Type B pancreatic cell (in vitro differentiated cells): ENCODE measurements at places on chromosomes 5 and 9.

DNA sequence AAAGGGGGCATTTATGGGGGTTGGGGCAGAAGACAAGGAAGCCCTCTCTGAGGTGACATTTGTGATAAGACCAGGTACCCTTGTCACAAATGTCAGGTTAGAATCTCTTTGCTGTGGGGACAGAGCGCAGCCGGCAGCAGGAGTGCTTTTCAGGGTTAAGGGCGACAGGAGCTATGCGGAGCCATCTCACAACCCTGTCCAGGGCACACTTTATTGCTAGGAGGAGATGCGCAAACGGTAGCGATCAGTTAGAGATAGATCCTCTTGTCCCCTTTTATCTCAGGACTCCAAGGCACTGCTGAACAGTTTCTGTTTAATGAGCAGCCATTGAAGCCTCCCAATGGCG lies 438 bp upstream of the LAMC3 start:
- DNase-seq: no peak

- no peak for DNase-seq
These were observed 336.9 kb upstream of the MSX2 start for GRCh38 chr5:174387448-174387847.

- no peak for DNase-seq
These were observed 267.5 kb downstream of the GABRB2 start for GRCh38 chr5:161278739-161279660.

- DNase-seq: no peak
These were observed 125.0 kb downstream of the CEMIP2 start for GRCh38 chr9:71643330-71643729.

GRCh38 chr9:131676431-131676972 lies 63.4 kb downstream of the RAPGEF1 start:
- no peak for DNase-seq

GRCh38 chr9:114853071-114853855 lies 47.4 kb upstream of the TNFSF15 start:
- no peak for DNase-seq

DNA sequence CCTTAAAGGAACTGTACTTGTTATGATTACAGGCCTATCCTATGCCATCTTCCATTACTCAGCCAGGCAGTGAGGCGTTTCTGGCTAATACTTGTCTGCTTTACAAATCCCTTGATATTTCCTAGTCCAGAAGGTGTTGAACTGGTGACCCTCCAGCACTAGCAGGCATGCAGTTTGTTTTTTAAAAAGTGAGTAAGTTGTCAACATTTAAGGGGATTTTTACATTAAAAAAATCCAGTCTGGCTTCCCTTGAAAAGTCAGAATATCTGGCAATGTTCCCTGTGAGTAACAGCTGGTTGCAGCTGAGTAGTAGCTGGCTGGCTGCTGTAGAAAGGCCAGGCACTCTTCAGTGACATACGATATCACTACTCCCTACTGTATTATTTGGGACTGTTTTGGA lies 21.8 kb downstream of the GRIN3A start:
- no peak for DNase-seq

- DNase-seq: no peak
These were observed 54.5 kb upstream of the TAF11L2 start for GRCh38 chr5:17443333-17444130.

DNA sequence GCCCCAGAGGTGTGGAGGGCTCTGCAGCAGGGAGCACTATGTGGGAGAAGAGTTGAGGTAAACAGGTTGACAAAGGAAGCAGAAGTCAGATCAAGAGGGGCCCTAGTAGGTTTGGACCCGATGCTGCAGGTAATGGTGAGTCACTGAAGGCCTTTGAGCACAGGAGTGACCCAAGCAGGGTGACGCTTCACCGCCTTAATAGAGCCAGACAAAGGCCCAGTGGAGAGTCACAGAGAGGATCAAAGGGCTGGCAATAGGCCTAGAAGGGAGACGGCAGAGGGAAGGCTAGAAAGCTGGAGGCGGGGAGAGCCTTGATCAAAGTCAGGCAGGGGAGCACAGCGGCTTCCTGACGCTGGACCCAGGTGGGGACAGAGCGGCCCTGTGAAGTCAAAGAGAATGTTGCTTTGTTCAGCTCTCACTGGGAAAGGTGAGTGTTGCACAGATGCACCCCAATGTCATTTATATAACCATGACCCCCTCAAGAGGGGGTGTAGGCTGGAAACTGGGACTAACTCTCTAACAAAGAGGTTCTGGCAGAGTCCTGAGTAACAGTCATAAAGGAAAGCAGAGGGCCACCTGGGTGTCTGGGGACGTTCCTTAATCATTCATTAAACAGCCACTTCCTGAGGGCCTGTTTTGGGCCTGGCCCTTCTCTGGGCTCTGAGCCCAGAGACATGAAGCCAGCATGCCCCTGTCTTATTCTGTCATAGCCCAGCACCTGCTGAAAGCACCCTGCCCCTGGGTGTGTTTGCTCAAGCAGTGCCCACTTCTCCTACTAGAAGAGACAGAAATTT lies 9.8 kb upstream of the CPLX2 start:
- no peak for DNase-seq

DNA sequence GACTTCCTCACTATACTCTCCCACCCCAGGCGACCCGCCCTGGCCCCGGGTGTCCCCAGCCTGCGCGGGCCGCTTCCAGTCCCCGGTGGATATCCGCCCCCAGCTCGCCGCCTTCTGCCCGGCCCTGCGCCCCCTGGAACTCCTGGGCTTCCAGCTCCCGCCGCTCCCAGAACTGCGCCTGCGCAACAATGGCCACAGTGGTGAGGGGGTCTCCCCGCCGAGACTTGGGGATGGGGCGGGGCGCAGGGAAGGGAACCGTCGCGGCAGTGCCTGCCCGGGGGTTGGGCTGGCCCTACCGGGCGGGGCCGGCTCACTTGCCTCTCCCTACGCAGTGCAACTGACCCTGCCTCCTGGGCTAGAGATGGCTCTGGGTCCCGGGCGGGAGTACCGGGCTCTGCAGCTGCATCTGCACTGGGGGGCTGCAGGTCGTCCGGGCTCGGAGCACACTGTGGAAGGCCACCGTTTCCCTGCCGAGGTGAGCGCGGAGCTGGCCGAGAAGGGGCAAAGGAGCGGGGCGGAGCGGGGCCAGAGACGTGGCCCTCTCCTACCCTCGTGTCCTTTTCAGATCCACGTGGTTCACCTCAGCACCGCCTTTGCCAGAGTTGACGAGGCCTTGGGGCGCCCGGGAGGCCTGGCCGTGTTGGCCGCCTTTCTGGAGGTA lies 2.1 kb downstream of the CA9 start:
- peak; percentile 87 for DNase-seq

DNA sequence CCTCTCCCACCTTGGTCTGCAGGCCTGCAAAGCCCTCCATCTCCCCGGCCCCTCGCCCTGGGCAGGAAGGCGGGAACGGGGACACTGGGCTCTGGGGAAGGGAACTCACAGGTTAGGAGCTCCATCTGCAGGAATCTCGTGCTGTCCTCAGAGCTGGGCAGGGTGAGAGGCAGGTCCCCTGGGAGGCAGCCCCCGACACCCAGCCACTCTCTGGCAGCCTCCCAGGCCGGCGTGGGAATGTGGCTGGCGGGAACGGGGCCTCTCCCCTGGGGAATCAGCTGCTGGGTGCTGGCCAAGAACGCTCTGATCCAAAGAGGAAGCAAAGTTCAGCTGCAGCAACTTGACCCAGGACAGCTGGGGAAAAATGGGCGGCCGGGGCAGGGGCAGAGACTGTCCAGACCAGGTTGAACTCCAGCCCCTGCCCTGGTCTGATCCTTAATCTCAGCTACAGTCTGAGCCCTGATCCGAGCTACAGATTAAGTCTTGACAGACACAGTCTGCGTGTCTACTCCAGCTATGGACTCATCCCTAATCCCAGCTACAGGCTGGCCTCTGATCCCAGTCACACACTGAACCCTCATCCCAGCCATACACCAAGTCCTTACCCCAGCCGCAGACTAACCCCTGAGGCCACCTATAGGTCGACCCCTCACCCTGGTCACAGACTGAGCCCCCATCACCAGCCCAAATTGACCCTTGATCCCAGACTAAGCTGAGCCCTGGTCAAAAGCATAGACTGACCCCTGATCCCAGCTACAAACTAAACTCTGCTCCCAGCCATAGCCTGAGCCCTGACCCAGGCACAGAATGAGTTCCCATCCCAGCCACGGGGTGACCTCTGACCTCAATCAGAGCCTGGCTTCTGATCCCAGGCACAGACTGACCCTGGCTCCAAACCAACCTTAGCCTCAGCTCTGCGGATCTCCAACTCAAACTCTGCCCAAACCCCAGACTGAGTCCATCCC lies 37.3 kb upstream of the EGFL7 start:
- no peak for DNase-seq

- DNase-seq: no peak
These were observed 90.7 kb upstream of the NR3C1 start for GRCh38 chr5:143494162-143494561.

GRCh38 chr9:81424431-81424830 lies 264.9 kb downstream of the TLE1 start:
- no peak for DNase-seq

DNA sequence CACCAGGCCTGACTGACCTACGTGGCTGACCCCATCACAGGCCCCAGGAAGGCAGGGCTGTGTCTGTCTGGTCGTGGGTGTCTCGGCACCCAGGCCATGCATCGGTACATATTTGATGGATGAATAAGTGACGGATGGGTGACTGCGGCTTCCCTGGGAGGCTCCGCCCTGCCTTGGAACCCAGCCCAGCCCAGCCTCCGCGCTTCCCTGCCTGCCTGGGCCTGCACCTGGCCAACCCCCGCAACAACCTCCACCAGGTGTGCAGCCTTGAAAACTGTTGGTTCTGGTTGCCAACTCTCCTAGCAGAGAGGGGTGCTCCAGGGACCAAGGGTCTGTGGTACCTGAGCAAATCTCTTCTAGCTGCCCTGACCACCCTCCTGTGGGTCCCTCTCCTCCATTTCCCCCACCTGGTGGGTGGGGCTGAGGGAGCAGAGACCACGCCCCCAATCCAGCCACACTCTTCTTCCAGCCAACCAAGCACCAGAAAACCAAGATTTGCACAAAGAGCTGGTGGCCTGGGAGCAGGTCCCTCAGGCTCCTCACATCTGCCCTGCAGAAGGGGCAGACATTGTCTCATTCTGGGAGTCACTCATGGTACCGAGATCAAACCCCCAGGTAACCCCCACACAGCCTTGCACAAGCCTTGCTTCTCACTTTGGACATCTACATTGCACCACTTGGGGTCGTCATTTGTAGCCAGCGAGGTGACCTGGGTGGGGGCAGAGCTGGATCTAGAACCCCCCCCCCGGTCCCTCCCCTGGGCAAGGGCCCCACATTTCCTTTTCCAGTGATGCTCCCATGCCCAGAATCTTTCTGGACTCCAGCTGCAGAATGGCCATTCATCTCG lies 100.6 kb upstream of the IER5L start:
- peak; percentile 71 for DNase-seq

DNA sequence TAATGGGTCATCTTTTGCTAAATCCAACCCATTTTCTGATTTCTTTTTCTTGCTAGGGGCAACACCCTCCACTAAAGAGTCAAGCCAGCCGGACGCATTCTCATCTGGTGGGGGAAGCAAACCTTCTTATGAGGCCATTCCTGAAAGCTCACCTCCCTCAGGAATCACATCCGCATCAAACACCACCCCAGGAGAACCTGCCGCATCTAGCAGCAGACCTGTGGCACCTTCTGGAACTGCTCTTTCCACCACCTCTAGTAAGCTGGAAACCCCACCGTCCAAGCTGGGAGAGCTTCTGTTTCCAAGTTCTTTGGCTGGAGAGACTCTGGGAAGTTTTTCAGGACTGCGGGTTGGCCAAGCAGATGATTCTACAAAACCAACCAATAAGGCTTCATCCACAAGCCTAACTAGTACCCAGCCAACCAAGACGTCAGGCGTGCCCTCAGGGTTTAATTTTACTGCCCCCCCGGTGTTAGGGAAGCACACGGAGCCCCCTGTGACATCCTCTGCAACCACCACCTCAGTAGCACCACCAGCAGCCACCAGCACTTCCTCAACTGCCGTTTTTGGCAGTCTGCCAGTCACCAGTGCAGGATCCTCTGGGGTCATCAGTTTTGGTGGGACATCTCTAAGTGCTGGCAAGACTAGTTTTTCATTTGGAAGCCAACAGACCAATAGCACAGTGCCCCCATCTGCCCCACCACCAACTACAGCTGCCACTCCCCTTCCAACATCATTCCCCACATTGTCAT lies 72.0 kb downstream of the NUP214 start:
- no peak for DNase-seq

GRCh38 chr9:8859416-8859815 lies 1059.8 kb upstream of the DMAC1 start:
- DNase-seq: no peak

DNA sequence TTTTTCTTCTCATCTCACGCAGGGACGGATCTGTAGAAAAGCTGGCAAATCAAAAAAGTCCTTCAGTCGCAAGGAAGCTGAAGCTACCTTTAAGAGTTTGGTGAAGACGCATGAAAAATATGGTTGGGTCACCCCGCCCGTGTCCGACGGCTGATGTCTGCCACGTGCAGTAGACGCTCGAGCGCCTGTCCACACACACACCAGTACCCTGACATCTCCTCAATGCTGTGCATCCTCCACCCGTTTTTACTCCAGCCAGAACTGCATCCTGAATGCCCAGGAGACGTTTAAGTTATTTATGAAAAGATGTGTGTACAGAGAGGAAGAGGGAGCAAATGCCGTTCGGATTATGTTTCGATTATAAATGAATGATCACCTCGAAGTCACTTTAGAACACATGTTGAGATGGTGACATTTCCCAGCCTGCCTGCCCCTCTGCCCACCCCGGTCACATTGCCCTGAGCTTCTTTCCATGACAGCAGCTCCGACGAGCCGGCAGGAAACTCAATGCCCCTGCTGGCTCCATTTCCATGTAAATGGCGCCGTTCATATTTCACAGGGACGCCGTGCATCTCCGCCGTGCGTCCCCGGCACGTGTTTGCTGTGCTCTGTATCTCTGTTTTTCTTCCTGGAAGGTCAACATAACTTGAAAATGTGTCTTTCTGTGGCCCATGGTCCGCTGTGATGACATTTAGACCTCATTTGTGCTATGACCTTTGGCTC lies 42.7 kb downstream of the UBE2QL1 start:
- DNase-seq: no peak
